ENCODE measurements at places on chromosomes 2 and 18. TPM values are rescaled to one million over a fixed set of nuclear protein-coding genes. Genes with fewer than 3 reads are reported as not detected.

DNA sequence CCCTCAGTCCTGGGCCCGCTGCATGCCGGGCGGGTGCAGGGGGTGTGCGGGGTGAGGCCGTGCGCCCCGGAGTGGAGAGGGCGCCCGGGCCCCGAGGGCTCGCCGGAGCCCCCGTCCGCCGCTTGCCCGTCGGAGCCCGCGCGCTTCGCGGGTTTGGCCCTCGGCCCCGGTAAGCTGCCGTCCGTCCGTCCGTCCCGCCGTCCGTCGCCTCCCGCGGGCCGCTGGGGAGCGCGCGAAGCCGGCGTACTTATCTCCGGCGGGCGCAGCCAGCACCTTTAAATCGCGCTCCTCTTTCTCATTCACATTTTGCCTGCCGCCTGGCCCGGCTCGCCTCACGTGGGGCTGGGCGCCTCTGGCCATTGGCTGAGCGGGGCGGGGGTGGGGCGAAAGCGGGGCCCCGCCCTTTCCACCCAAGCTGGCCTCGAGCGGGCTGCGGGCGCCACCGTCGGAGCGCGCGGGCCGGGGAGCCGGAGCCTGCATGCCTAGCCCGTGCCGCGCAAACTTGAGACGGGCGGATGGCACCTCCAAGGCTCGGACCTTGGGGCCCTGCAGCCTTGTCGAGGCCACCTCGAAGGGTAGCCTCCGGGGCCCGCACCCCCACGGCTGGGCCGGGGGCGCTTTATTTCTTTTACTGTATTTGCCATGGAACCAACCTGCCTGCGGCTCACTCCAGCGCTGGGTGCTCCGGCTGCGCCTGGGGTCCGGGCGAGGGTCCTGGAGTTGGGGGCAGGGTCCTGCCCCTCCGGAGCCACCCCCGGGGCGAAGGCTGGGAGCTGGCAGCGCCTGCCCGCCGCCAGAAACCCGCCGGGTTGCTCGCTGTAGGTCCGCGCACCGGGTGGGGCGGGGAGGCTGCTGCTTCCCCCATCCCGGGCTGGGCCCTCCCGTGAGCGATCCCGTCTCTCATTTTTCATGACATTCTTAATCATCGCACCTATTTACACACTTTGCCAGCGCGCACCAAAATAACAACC, at the start of gene GBX2:
Gene GBX2, minus strand, starts transcription at position 277 of the 971 bp plus-strand sequence. CDS start 415 bp downstream, outside the sequence.
- DNase-seq = peak; percentile 44

The SLC1A4 gene
- 5.2 TPM for total RNA-seq

DNA sequence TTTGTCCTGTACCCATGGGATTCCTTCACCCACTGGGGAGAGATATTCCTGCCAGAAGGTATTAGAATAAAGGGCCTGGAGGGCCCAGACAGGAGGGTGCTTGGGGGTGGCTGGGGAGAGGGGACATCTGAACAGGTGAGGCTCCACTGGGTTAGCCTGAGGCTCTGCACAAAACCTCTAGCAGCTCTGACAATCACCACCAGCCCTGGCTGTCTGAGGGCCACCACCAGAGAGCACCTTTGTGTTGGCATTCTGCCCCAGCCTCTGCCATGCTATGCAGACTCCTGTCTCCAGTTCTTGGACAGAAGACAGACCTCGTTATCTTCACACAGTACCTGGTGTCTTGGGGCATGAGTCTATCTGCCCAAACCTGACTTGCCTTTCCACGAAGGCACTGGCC, 25.3 kb downstream of the SLC16A14 start:
- no peak for DNase-seq

- no peak for DNase-seq
These were observed 365.4 kb downstream of the SS18 start for GRCh38 chr18:25724997-25725396.

DNA sequence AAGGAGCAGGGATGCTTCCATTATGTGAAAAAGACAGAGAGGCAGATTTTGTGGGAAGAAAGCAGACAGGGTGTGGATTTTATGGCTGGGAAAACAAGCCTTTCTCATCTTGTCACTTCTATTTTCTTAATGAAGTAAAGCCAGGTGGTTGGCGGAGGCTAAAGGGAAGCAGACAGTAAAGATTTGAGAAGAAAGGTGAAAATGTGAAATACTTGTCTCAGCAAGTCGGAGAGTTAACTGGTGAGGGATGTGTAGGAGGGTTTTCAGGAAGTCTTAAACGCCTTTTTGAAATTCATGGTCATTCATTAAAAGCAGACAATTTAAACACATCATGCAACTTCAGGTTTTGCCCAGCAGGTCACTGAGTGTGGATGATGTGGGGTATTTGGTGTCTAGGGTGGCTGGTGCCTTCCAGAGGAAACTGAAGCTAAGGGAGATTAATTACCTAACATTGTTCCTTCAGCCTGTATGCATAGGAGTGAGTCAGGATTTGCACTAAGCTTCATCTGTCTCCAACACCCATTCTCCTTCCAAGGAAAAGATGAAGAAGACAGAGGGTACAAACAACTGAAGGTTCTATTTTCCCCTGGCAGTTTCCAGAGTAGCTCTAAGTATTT, 20.7 kb downstream of the SLC14A2 start:
- no peak for DNase-seq

The TMEM163 gene
- 3.5 TPM for total RNA-seq

GRCh38 chr2:201858281-201859184, 52.2 kb downstream of the CDK15 start:
- DNase-seq = peak; percentile 23

The ZNF236 gene
- total RNA-seq = 12.1 TPM

DNA sequence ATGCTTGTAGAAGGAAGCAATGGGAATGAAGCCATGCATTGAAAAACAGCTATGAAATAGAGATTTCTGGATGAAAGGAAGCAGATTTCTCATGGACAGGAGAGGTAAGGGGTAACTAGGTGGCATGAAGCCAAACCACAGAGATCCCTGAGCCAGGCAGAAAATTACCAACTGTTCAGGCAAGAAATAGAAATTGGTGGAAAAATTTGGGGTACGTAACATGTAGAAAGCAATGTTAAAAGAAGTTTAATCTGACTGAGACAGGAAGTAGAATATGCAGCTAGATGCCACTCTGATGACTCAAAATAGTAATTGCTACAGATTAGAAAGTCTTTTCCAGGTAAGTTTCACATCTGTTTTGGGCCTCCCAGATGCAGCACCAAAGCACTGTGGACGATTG, 928.5 kb upstream of the CELF4 start:
- DNase-seq = no peak

DNA sequence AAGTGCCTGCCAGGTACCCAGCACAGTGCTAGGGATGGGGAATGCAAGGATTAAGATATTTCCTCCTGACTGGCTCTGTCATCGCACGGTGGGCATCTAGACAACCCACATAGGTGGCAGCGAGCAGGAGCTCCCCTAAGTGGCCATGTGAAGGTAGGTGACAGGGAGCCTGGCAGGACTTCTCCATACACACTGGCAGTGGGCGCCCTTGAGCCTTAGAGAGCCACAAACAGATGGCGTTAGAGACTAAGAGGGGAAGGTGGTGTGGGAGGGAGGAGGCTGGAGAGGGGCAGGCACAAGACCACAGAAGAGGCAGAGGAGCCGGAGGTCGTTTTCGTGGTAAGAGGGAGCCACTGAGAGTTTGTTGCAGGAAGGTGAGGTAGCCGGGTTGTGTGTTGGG, 15.2 kb downstream of the PRELID3A start:
- DNase-seq = no peak

Measured in left cardiac atrium (tissue), 4 donors.